GM12891 (cell line): ENCODE measurements at places on chromosomes 5 and 9.

DNA sequence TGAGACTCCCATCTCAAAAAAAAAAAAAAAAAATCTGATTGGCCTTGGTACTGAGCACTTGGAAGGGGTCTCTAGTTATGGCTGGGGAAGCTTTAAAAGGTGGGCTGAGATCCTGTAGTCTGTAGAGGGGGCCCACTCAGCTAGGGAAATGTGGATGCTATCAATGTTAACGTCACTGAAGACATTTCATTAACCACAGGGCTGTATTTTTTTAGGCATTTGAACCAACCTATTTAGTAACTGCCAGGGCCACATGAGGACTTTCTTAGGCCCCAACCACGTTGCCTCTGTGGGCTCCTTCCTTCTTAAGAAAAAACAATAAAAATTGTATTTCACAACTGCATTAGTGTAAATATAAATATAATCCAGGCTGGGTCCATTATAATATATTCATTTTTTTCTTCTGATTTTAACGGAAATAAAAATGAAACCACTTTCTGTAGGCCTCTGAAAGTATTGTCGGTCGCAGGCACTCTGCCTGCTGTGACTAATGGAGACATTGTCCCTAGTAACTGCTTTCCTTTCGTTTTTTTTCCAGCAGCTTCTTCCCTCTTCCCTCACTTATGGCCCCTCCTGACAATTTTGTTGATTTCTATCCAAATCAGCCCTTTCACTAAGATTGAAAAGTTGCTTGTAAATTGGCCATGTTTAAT, 71.6 kb downstream of the GCNT1 start:
- no peak for DNase-seq

DNA sequence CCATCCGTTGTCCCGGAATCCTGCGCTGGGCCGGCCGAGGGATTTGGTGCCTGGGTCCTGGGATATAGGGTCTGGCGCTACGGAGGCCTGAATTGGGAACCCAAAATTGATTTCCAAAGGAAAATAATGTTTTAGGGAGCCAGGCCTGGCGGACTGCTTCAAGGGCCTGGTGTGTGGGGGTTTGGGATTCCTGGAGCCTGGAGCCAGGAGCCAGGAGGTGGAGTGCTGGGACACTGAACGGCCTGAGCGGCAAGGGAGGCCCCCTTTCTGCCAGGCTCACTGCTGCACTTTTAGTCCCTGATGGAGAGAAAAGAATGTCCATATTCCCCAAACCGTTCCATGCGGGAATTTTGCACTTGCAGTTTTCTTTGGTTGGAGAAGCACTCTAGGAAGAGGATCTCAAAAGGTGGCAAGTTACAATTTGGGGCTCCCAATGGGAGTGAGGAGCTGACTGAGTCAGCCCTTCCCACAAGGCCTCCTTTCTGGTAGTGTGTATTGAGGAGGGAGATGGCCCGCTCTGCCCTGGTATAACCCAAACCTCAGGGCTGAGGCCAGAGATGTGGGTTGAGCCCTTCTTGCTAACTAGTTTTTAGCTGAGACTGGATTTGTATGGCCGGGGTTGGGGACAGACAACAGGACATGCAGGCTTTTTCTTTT, 2.2 kb downstream of the LMX1B start:
- peak; percentile 7 for DNase-seq

- no peak for DNase-seq
Measured at GRCh38 chr9:31188496-31188895, 1195.9 kb upstream of the ACO1 start.

DNA sequence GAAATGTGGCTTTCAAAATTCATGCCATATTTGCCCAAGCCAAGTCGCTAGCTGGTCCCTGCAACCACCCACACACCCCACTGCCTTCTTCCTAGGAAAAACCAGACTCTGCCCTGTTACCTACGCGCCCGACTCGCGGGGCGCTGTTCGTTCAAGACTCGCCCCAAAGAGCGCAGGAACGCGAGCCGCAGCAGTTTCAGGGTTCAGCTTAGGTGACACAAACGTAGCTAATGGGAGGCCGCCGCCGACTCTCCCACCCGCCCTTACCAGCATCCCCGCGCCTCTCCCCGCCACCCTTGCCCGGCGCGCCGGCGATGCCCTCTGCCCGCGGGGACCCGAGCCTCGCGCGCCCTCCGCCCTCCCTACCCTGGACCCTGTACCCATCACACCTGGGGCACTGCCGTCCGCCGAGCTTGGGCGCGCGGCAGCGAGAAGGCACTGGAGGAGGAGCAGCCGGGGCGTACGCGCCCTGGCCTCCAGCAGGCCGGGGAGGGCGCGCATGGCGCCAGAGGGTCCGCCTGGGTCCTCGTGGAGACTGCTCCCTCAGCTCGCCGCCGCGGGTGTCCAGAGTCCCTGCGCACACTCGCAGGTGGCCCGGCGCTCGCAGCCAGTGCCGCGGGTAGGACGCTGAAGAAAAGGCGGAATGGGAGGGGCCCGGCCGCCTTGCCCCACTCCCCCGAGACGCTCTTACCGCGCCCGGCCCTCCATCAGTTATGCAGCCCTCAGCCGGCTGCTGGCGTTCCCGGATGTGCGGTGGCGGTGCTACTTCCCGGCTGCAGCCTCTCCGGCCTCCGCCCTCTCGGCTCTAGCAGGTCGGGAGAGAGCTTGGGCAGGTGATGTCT, at the start of gene EMB:
EMB (minus strand) TSS at position 638 of the 842 bp plus-strand sequence; CDS start at position 501, 137 bp downstream.
- DNase-seq: peak; percentile 37

- no peak for DNase-seq
Measured at GRCh38 chr9:134525070-134525815, 116.4 kb upstream of the COL5A1 start.

DNA sequence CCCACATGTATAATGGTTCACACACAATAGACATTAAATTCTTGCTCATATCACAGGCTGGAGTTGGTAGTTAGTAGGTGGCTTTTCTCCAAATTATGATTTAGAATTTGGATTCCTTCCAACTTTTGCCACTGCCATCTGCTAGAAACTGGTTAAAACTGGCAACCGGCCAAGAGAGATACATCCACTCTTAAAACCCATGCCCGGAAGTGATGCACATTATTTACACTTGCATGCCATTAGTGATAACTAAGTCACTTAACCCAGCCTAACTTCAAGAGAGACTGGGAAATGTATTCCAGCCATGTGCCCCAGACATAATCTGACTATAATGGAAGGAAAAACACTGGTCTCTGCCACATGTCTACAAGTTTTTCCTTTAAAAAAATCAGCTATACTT, 395.7 kb upstream of the SEMA6A start:
- no peak for DNase-seq

GRCh38 chr5:75366787-75367186, 29.8 kb downstream of the HMGCR start:
- no peak for DNase-seq

DNA sequence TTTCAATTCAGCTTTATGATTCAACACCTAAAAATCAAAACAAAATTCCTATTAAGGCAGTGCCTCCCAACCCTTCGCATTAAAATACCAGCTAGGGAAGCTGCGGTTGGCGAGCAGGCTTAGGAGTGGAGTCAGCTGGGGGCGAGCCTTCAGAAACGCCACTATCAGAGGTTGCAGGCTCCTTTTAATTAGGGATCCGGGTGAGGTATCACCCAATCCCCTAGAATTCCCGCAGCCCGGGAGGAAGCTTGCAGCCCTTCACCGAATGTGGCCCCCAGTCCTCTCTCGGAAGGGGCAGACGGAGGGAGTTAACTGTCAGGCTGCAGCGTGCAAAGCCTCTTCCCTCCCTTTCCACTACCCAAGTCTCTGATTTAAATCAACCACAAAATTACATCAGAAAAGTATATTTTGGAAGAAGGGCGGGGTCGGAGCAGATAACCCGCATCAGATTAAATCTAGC, 1.7 kb downstream of the STC2 start:
- no peak for DNase-seq

DNA sequence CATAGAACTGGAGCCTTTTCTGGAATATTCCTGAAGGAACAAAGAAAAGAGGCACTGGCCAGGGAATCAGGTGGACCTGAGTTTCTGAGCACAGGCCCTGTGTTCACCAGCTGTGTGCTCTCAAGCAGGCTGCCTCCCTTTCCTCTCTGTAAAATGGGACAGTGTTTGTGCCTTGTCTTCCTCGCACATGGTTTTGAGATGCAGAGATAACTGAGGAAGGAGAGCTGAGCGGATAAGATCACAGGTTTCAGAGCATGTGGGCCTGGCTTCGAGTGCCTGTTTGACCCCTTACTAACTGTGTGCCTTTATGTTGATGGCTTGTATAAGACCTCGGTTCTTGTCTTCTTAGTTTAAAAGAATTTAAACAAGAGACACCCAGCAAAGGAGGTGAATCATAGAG, 46.2 kb upstream of the HAND1 start:
- no peak for DNase-seq

DNA sequence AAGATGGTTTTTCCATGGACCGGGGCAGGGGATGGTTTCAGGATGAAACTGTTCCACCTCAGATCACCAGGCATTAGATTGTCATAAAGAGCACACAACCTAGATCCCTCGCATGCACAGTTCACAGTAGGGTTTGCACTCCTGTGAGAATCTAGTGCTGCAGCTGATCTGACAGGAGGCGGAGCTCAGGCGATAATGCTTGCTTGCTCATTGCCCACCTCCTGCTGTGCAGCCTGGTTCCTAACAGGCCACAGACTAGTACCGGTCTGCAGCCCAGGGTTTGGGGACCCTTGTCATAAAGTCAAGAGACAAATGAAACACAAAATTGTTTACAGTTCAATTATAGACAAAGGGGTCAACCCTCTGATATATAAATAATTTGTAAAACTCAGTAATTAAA, 101.7 kb downstream of the RANBP17 start:
- no peak for DNase-seq

DNA sequence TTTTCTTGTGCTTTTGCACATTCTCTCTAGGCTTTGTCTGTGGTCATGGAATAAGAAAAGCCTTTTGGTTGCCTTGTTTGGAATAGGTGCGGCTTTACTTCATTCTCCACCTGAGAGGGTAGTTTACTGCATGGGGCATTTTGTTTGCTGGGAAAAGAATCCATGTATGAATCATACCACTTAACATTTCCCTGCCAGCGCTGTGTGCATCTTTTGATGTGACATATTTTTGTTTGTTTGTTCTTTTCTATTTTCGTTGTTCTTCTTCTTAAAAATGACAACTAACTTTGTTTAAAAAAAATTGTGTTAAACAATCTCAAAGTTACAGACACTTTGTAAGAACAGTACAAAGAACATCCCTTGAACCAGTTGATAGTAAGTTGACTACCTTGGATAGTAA, 113.2 kb downstream of the GCNT1 start:
- DNase-seq: no peak

DNA sequence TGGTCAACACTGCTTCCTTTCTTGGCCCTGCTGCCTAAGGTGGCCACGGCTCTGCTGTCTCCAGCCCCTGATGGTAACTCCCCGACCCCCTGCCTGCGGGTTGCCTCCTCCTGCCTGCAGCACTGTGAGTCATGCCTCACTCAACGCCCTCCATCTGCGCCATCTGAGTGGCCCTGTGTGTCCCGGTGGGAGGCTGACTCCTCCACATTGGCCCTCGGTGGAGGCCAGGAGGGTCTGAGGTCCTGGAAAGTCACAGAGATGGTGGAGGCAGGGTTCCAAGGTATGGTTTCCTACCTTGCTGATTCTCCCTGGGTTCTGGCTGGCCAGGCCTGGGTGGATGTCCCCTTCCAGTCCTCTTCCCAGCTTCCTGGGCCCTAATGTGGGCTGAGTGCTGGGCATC, 64.5 kb upstream of the ADAMTS2 start:
- no peak for DNase-seq

DNA sequence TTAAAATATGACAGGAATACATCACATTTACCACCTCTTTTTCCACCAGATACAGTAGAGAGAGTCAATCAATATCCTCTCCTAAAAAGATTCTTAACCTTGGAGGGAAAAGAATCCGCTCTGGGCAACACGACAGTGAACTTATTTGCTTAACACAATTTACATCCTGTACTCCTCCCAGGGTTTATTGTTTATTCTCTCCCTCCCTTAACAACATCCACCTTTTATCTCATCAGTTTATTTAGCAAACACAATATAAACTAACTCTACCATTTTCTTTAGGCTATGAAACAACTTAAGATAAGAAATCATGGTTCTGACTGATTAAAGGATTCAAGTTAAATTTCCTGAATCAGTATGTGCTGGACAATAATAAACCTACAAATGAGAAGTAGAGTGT, 50.9 kb downstream of the CERT1 start:
- no peak for DNase-seq

DNA sequence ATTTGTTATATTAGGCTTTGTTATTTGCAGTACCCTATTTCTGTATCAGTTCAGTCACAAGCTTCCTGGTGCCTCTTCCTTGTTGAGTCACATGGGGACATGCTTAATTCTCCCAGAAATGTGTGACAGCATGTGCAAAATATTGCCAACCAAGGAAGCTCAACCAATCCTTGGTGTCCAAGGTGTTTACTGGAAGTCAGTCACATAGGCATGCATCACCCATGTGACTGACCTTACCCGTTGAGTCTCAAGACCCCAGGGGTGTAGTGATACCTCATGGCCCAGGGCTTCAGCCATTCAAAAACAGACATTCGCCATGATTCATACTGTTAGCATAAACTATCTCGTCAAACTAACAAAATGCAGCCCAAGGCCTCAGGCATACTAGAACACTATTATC, 9.3 kb upstream of the ANKDD1B start:
- no peak for DNase-seq
